ENCODE measurements at places on chromosomes 1 and 21.

DNA sequence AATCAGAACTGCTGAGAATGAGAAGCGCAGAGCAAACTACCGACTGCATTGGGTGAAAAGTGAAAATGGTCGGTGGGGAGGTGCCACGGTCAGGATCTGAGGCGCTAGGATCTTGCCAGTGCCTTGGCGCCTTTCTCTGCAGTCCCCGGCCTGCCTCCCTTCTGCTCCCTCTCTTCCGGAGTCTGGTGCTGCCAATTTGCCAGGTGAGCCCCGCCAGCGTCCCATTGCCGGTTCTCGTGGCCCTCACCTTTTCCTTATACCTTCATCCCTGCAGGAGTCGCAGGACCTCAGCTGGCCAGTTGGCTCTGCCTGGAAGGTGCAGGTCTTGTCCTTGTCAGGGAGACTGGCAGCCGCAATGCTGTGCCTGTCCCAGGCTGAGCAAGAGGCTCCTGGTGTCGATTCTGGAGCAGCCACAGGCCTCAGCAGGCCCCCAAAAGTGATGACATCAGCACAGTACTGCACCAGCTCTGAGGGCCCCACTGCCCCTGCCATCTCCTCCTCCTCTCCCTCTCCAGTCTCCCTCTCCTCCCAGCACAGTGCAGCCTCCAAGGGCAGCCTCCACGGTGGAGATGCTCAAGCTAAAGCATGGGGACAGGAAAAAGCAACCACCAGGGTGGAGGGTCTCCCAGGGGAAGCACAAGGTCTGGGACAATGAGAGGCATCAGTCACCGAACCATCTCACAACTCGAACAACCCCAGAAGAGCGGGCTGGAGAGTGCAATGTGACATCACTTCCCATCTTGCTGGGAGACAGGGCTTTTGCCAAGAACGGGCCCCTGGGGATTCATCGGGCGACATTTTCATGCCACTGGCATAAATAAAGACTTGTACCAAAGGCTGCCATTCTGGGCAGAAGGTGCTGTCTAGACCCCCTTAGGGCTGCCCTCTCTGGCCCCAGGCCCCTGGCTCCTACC lies 37.1 kb upstream of the H6PD start:
- no peak for DNase-seq

DNA sequence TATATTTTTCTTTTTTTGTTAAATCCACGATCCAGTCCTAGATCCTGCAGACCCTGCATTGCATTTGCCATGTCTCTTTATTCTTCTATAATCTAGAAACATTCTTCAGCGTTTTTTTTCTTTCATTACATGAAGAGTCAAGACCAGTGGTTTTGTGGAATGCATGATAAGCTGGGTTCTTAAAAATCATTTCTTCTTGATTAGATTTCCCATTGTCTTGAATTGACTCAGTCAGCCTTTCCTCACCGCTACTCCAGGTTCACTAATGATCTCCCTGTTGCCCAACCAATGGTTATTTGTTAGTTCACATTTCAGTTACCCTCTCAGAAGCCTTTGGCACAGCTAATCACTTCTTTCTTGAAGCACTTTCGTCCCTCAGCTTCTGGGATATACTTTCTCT lies 25.2 kb downstream of the CHD1L start:
- DNase-seq, result no peak

DNA sequence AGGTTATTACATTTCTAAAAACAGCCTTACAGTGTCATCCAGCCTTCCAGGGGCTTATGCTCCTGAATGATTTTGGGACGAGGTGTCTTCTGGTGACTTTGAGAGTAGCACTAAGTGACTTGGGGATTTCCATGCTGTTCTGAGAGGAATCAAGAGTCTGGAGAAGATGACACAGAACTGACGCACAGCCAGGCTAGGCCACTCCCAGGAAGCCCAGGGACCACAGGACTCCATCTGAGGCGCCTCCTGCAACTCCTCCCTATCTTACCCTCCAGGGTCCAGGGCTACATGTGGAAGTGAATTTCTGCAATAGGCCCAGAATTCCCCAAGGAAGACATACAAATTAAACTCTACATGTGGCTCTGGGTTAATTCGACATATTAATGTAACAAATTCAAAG lies 92.5 kb downstream of the SLC25A24 start:
- DNase-seq, result peak; percentile 57

- no peak for DNase-seq
Observed at GRCh38 chr1:10450836-10451235, 1.0 kb downstream of the CORT start.

GRCh38 chr1:230268371-230269170 lies 157.6 kb downstream of the PGBD5 start:
- DNase-seq, result peak; percentile 71

DNA sequence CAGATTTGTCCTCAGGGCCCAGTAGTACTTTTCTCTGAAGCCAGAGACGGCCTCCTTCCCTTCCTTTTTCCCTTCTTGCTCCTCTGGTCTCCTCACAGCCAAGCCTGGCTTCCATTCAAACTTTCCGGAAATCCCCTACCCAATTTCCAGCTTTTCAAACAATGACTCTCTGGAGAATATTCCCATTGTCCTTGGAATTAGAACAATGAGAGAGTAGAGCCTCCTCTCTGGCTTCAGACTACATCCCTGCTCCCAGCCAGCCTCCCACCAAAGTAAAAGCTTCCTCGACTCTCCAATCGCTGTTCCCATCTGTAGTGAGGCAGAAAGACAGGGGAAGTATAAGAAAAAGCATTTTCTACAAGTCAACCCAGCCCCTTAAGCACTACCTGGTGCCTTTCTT lies 77.7 kb upstream of the SOX13 start:
- DNase-seq, result no peak

DNA sequence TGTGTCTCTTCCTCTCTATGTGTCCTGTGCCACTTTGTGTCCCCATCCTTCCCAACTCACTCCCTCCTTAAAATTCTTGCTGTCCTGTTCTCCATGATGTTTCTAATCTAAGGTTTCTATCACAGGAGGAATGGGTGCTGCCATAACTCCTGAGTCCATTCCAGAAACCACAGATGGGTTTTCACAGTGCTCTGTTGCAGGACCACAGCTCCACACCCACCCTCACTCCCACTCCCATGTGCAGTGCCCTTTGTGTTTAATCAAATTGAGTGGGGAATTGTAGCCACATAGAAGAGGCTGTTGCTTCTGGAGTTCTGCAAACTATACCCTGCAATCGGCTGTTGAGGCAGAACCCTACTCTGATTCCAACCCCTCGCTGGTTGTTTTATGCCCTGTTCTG lies 142.1 kb downstream of the SPATA46 start:
- DNase-seq, result no peak

DNA sequence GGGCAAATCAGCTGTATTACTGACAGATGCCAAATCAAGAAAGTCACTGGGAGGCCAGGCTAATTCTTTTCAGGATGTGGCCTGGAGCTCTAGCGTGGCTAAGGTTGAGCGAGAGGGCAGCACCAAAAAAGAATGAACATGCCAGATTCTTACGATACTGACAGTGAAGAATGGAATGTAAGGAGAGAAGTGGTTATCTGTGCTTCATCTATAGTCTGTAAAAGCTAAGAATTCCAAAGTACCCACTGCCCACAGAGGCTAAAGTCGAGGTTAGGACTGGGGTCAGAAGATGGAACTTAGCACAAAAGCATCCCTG lies 32.7 kb downstream of the TFAP2E start:
- DNase-seq, result no peak

GRCh38 chr1:236514703-236515442 lies 8.9 kb upstream of the LGALS8 start:
- DNase-seq, result no peak

DNA sequence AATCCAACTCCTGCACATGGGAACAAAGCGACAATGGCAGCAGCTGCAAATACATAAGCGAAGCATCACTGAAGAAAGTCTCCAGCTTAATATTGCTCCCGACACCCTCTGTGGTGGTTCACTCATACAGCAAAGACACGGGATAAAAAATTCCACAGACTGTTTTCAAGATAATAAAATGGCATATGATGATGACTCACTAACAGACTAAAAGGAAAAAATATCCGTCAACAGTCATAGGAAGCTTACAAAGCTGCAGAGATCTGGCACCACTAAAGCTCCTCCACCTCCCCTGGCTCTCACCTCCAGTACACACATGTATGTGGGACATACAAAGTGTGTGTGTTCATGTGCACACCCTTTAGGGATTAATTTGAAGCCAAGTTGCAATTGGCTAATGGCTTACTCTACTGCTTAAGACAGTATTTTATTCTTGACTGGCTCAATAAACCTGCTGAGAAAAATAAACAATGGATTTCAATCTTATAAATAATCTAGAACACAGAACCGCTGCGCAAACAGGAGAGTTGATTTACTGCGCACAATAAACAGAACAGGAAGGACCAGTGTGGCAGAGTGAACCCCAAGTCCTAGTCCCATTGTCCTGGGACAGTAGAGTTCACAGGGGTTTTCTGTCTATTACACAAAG lies 94.4 kb downstream of the SLC45A1 start:
- DNase-seq, result peak; percentile 38
